Uterus (tissue), 4 donors: ENCODE measurements at places on chromosomes 6 and 20.
A peak's percentile ranks its signal among the peaks of the same experiment; 100 is the strongest.

- no peaks in the 10 kb centered on the region for H3K4me1 ChIP-seq
- H3K27me3 ChIP-seq, result no peaks in the 10 kb centered on the region
- H3K27ac ChIP-seq, result no peak overlapping the region
Measured at GRCh38 chr20:20993372-20993771, 112.8 kb downstream of the LINC00237 start.

- no peak overlapping the region for H3K27ac ChIP-seq
- no peak for DNase-seq
- H3K4me1 ChIP-seq, result no peaks in the 10 kb centered on the region
- no peaks in the 10 kb centered on the region for H3K36me3 ChIP-seq
- H3K27me3 ChIP-seq, result no peaks in the 10 kb centered on the region
Measured at GRCh38 chr20:62860924-62861691, 514 bp downstream of the TCFL5 start.

- no peak overlapping the region for H3K4me3 ChIP-seq
- H3K36me3 ChIP-seq, result no peaks in the 10 kb centered on the region
- H3K27ac ChIP-seq, result no peak overlapping the region
- no peak for DNase-seq
- no peaks in the 10 kb centered on the region for H3K27me3 ChIP-seq
- H3K4me1 ChIP-seq, result no peaks in the 10 kb centered on the region
Measured at GRCh38 chr6:130307752-130308361, 58.0 kb upstream of the TMEM200A start.

DNA sequence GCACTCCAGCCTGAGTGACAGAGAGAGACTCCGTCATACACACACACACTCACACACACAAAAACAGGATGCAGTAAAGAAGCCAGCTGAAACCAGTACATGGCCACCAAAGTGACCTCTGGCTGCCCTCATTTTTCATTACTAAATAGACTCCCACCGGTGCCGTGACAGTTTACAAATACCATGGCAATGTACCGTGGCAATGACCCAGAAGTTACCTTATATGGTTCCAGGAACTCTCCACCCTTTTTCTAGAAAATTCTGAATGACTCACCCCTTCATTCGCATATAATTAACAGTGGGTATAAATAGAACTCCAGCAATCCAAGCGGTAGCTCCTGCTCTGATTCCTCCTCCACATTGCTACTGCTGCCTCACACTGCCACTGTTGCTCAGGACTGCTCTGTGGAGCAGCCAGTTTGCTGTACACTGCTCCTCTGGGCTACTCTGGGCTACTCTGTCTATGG is 57.7 kb downstream of the SNX5 start:
- DNase-seq, result peak; percentile 74
- no peaks in the 10 kb centered on the region for H3K36me3 ChIP-seq
- no peaks in the 10 kb centered on the region for H3K4me1 ChIP-seq
- no peak overlapping the region for H3K4me3 ChIP-seq
- H3K27ac ChIP-seq, result peak overlapping the region; percentile 56

GRCh38 chr6:159726255-159726917 is 920 bp upstream of the WTAP start:
- H3K4me1 ChIP-seq, result peaks cover 20% of the 10 kb centered on the region
- peak overlapping the region; percentile 99 for H3K27ac ChIP-seq
- H3K36me3 ChIP-seq, result no peaks in the 10 kb centered on the region
- DNase-seq, result no peak
- peak overlapping the region; percentile 94 for H3K4me3 ChIP-seq

- DNase-seq, result peak; percentile 77
- H3K4me3 ChIP-seq, result no peak overlapping the region
- H3K27ac ChIP-seq, result peak overlapping the region; percentile 45
- H3K36me3 ChIP-seq, result no peaks in the 10 kb centered on the region
- no peaks in the 10 kb centered on the region for H3K4me1 ChIP-seq
Measured at GRCh38 chr20:371755-372542, 8.6 kb upstream of the TRIB3 start.

DNA sequence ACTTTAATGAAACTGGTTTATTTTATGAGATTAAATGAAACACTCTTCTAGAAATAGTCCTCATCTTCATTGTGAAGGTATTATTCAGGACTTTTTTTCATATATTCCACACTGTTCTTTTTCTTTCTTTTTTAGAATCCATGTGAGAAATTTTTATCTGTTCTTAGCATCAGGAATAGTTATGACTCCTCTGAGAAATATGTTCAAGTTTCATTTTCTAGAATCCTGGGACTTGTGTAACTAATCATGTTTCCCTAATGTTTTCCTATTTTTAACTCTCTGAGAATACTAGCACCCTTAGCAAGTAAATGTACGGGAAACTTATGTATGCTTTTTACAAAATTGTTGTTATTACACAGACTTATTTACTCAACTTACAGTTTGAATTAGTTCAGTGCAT is 407.8 kb downstream of the CBLN4 start:
- no peaks in the 10 kb centered on the region for H3K36me3 ChIP-seq
- H3K4me3 ChIP-seq, result no peak overlapping the region
- no peaks in the 10 kb centered on the region for H3K27me3 ChIP-seq

DNA sequence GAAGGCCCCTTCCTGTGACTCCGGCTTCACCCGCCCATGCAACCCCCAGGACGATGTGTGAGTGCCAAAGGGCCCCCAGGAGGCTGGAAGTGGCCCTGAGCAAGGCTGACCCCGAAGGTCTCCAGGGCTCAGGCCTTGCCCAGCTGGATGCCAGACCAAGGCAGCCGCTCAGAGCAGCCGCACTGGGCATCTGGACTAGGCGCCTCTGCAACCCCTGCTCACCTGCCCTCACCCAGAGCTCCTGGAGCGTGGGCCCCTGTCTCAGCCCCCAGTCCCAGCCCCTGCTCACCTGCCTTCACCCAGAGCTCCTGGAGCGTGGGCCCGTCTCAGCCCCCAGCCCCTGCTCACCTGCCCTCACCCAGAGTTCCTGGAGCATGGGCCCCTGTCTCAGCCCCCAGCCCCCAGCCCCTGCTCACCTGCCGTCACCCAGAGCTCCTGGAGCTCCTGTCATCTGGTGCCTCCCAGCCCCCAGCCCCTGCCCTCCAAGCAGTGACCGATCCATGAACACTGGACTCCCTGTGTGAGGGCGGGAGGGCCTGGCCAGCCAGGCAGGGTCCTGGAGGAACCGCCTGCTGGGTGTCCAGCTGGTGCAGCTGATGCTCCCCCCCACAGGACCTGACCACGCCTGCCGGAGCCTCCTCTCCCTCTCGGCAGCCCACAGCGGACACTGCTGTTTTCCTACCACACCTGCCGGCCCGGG is 1.1 kb downstream of the SRMS start:
- no peak overlapping the region for H3K4me3 ChIP-seq
- no peaks in the 10 kb centered on the region for H3K36me3 ChIP-seq
- no peak overlapping the region for H3K27ac ChIP-seq
- DNase-seq, result no peak
- no peaks in the 10 kb centered on the region for H3K4me1 ChIP-seq

DNA sequence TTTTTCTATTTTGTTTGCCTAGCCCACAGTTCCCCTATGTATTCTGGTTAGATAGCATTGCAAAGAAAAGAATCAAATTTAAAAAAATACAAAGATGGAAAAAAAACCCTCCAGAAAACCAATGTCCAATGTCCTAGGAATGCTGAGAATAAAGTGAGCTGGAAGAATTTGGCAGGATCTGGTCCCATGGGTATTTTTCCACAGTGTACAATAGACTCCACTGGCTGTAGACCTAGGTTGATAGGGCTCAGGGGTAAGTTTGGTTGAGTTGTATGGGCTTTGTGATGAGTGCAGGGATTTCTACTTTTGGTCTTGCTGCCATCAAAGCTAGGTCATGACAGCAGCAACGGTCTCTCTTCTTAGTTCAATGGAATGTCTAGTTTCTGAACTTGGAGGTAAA is 41.5 kb downstream of the SLC22A2 start:
- no peaks in the 10 kb centered on the region for H3K27me3 ChIP-seq
- H3K4me1 ChIP-seq, result no peaks in the 10 kb centered on the region
- H3K36me3 ChIP-seq, result no peaks in the 10 kb centered on the region
- no peak for DNase-seq
- no peak overlapping the region for H3K27ac ChIP-seq
- H3K4me3 ChIP-seq, result no peak overlapping the region
